EH (cell line): ENCODE measurements at places on chromosomes 12 and 14.

DNA sequence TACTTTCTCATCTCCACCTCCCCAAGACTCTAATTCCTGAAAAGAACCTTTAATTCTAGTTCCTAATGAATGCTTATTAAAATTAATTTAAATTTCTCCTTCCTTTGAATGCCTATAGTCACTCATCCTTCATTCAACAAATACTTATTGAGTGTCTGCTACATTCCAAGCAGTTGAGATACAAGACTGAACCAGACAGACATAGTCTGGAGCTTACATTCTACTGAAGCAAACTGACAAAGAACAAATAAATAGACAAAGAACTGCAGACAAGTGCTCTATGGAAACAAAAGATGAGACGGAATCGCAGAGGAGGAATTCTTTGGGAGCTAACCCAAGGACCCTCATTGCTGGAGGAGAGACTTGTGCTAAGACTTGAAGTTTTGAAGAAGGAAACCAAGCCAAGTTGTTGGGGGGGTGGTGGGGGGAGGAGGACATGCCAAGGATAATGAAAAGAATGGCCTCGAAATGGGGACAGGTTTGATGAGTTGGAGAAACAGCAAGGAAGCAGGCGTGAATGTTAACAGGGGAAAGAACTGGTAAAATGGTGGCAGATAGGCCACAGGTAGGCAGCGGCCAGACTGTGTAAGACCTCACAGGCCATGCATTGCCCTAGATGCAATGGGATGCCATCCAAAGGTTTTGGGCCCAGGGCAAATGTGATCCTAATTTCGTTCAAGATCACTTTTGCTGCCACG, 9.7 kb upstream of the TDG start:
- DNase-seq = peak; percentile 45

- peak; percentile 20 for DNase-seq
Observed at GRCh38 chr14:49858383-49858782, 5.8 kb upstream of the NEMF start.

DNA sequence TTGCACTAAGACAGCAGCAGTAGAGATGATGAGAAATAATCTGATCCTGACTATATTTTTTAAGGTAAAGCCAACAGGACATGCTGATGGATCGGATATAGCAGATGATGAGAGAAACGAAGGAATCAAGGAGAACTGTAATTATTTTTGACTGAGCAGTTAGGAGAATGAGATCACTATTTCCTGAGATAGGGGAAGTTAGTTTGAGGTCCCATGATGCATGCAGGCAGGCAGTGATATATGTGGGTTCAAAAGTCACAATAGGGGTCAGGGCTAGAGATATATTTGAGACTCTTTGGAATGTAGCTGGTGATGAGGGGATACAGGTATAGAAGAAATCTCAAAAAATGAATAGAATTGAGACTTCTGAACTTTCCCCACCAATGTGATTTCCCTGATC, 107.6 kb downstream of the GTF2A1 start:
- no peak for DNase-seq

GRCh38 chr14:34797747-34798583, 77.2 kb downstream of the BAZ1A start:
- no peak for DNase-seq

DNA sequence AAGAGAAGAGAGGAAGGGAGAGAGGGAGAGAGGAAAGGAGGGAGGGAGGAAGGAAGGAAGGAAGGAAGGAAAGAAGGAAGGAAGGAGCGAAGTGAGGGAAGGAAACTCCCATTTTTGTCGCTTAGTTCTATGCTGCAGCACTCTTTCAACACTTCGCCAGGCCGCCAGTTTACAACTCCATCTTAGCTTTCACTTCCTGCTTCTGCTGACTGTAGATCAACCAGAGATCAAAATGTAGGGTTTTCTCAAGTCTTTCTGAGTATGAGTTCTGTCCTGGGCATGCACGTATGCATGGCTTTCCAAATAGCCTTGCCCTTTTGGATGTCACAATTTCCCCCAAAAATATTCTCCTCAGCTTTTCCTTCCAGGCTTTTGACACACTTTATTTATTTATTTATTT, 723.4 kb downstream of the TRHDE start:
- no peak for DNase-seq

GRCh38 chr12:11202811-11203210, 16.1 kb upstream of the TAS2R42 start:
- peak; percentile 10 for DNase-seq

- no peak for DNase-seq
Observed at GRCh38 chr12:5868625-5869295, 76.3 kb downstream of the ANO2 start.

GRCh38 chr12:42039577-42039976, 105.1 kb downstream of the GXYLT1 start:
- DNase-seq = no peak

GRCh38 chr14:58563978-58564377, 73.8 kb upstream of the DACT1 start:
- DNase-seq = peak; percentile 10

DNA sequence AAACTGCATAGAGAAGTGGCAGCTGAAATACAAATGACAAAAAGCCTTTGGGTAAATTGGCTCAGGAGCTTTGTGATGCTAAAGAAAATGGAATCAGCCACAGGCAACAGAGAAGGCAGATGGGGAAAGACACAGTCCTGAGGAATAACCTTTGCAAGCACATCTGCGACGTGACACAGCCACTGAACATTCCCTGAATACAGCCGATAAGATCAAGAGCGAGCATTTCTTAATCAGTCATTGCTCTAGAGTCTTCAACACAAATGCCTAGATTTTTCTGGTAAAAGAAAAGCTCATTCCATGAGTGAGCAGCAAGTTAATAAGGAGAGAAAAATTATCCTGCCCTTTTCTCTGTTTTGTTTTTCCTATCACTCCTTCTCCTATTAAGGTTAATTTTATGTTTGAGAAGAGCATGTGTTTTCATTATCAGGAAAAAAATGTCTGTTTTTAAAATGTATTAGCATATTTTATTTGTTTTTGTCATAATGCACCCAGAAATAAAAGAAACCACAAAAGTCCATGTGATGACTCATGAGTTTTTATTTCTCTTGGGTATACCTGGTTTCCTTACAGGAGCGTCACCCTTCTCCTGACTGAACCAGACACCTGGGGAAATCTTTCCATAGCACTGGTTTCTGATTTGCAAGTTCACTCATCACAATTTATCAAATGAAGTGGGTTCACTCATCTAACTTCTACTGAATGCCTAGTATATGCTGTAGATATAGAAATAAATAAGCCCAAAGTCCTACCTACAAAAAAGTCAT, 45.4 kb upstream of the PCED1B start:
- peak; percentile 77 for DNase-seq

DNA sequence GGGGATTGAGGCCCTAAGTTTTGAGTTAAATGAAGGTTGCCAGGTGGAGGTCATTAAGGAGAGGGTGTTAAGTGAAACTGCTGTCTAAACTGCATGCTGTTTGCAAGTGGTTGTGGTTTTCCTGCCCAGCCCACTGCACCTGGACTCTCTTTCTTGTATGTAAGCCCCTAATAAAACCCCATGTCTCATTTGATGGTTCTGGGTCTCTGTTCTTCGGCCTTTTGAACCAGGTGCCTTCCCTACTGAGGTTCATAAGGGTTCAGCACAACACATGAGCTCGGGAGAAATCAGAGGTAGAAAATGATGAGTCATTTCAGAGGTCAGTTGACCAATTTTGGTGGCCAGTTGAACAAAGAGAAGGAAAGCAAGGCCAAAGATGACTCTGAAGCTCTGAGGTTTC, 382.5 kb downstream of the RPS29 start:
- DNase-seq = no peak

DNA sequence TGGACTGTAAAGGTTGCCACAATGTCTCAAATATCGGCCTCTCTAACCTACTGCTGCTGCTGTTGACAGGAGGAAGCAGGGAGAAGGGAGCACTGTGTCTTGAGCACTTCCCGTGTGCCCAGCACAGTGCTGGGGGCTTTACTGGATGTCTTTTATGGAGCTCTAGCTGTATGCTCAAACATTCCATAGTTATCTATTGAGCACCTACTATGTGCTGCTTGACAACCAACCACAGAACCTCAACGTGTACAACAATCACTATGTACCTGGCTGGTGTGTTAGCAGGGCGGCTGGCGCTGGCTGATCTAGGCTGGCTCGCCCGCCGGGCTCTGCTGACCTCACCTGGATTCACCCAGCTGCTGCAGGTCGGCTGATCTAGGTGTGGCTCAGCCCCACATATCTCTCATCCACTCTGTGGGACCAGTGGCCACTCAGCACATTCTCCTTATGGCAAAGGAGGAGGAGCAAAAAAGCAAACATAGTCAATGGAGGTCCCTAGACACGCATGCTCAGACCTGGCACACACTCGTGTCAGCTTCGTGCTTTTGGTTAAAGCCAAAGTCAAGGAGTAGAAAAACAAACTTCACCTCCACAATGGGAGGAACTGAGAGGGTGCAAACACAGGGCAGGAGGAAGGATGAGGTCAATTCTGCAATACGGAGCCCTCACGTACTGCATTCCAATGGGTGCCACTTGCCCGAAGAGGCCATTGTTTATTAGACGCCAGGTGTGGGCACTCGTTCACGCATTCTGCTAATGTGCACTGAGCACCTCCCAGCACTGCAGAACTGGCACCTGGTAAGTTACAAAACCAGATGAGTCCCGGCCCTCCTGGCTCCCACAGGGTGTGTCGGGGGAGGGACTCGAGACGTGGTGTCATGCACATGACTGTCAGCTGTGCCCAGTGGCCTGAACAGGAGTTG, 147.2 kb downstream of the SCARB1 start:
- DNase-seq = no peak

- DNase-seq = no peak
Observed at GRCh38 chr12:54765652-54766051, 88.7 kb upstream of the MUCL1 start.

GRCh38 chr12:53502331-53502730, 1.2 kb downstream of the TARBP2 start:
- DNase-seq = no peak

DNA sequence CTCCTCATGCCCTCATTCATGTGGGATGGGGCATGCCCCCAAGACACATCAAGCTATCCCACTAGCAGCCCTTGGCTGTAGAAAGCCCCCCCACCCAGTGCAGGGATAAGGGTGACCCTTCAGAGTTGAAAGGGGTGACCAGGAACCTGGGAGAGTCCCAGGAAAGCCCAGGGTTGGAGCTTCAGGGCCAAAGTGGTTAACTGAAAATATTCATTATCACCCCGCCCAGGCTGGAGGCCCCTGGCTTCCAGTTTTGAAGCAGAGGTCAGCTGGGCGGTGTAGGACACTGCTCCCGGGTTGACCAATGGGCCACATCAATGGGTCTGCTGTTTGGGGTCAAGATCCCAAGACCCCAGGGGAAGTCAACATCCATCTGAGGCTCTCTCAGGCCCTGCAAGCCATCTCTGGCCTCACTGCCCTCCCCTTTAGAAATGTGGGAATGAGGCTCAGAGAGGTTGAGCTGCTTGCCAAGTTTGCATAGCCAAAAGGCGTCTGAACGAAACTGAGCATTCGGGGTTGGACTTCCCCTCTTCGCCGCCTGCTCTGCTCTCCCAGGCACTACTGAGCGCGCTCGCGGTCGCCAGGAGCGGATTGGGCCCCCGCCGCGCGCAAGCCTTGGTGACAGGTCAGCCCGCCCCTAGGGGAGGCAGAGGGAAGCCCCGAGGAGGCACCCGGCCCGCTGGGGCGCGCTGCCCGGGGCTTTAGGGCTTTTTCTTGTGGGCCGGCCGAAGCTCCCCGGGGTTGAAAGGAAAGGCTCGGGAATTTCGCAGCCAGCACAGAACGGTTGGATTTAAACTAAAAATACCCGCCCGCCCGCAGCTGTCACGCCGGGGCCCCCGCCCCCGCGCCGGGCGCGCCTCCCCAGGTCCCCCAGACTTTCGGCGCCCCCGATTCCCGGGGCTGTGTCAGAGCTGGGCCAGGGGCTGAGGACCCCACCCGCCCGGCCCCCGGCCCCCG, 576 bp downstream of the SYNE3 start:
- peak; percentile 66 for DNase-seq

DNA sequence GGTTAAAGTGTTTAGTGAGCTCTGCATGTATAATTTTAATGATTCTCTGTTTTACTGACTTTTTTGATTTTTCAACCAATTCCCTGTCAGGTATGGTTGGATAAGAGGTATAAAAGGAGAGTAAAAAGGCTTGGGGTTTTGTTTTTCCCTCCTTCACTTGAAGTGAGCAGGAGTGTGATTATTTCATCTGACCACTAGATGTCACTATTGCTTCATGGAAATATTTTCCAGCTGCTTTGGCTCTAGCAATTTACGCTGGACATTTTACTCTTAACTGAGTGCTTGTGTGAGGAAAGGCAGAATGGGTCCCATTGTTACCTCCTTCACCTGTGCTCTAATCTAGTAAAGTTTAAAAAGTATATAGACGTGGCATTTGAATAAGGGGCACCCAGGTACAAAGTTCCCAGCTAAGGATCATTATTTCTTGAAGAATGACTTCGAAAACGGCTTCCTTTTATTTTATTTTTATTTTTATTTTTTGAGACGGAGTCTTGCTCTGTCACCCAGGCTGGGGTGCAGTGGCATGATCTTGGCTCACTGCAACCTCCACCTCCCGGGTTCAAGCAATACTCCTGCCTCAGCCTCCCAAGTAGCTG, 66.5 kb downstream of the TBC1D30 start:
- DNase-seq = peak; percentile 70

- DNase-seq = peak; percentile 33
Observed at GRCh38 chr12:109910969-109911348, 10.9 kb downstream of the TCHP start.

DNA sequence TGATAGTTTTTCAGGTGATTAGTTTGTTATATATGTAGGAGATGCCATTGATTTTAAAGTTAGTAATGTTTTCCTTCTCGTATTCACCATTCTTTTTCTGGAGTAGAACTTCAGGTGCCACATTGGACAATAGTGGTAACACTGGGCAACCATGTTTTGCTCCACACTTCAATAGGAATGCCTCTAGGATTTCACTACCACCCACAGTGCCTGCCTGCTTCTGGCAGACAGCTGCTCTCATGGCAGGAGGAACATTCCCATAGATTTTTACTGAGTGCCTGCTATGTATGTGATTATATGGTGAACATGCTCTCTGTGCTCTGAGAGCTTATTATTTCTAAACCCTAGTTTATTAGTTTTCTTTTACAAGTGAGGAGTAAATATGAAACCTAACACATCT, 53.7 kb downstream of the GCH1 start:
- no peak for DNase-seq

DNA sequence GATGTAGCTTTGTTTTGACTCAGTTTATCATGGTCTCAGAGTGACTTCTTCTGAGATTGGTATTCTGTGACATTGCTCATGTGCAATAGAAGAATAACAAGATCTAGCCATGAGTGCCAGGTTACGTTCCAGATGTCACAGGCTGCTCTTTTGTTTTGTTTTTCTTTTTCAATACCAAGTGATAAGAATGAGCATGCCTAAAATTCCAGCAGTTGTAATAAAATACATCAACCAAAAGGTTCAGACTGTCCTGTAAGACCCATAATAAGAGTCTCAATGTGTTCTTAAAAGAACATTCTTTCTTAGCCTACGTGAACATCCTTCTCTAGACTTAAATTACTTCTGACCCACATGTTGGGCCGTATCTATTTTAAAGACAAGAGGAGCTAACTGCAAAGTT, 669.2 kb downstream of the DIO2 start:
- peak; percentile 56 for DNase-seq

GRCh38 chr12:70122804-70123203, 120.4 kb upstream of the CNOT2 start:
- DNase-seq = no peak
